Endothelial cell of coronary artery (primary cell): ENCODE measurements at places on chromosomes 2 and 18. TPM values are rescaled to one million over a fixed set of nuclear protein-coding genes. Genes with fewer than 3 reads are reported as not detected.

CRYGD gene
- total RNA-seq = not detected in 2 replicates

IL36RN gene
- not detected in 2 replicates for total RNA-seq

STK16 gene
- 18.7 and 22.0 TPM in 2 replicates for total RNA-seq

CLEC4F gene
- total RNA-seq = under 0.01 TPM in 1 of 2 replicates, not detected in the other

TUBB6 gene
- total RNA-seq = 988 and 1,207 TPM in 2 replicates

KLF7 gene
- total RNA-seq = 12.7 and 31.7 TPM in 2 replicates

MYO7B gene
- 0.09 and 0.47 TPM in 2 replicates for total RNA-seq
